OCI-M1 (cell line): ENCODE measurements at places on chromosomes 3 and 15.

DNA sequence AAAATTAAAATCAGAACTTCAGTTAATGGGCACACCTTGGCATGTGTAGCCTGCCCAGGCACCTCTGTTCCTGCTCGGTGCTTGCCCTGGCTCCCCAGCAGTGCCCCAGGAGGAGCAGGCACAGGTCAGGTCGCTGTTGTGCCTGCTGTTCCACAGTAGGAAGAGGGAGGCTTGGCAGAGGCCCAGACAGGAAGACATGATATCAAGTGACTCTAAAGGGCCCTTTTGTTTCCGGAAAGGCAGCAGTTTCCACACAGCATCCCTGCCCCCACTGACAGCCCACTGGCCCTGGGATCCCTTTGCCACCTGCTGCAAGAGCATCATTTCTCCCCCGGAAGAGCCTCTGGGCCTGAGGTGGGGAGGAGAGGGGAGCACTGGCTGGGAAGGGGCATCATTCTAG lies 40.5 kb upstream of the HES1 start:
- no peak for DNase-seq

GRCh38 chr15:39499681-39500080 lies 81.2 kb upstream of the THBS1 start:
- no peak for DNase-seq

- DNase-seq: peak; percentile 75
Measured at GRCh38 chr3:119637679-119638477, 22.5 kb downstream of the POPDC2 start.

DNA sequence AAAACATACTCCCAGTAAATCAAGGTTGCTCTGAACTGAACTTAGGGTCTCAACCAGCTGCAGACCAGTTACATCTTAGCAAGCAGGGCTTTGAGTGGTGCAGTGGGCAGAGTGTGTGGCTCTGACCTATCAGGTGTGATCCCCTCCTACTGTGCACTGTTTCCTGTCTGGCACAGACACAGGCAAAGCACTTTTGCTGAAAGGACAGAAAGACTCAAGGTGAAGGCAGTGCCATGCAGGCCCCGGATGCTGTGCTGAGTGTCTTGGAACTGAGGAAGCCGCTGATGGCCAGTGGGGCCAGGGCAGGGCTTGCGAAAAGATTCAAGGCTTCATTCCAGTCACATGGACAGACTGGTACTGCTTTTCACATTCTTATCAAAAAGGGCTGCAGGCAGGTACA lies 85.2 kb downstream of the CACNA1D start:
- DNase-seq: no peak
